Sciatic nerve (tissue), 2 donors: ENCODE measurements at places on chromosomes 2 and 18.

DNA sequence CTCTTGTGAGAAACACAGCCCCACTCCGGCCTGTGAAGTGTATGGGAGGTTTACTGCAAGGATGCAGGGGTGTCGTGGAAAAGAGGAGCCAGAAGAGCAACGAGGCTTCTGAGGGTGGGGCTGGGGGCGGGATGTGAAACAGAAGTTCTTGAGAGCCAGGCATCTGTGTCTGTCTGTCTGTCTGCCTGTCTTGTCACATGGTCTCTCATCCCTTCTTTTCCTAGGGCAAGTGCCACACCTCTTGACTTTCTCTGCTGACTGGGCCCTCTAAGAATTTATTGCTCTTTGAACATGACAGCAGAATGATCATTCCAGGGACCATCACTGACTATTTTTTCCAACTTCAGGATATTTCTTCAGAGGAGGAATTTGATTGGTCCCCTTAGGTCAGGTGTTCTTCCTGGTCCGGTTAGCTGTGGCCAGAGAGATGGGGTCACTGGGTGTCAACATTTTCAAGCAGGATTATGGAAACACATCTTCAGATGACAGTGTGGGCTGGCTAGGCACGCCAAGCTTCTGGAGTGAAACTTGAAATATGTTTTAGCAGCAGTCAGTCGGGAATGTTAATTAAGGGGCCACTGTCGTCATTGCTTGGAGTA lies 131.0 kb downstream of the FHOD3 start:
- DNase-seq = no peak

GRCh38 chr2:8886202-8886518 lies 48.7 kb upstream of the KIDINS220 start:
- no peak for DNase-seq

GRCh38 chr2:223797811-223798721 lies 39.3 kb downstream of the AP1S3 start:
- no peak for DNase-seq

- no peak for DNase-seq
Measured at GRCh38 chr2:133484784-133485183, 83.5 kb downstream of the NCKAP5 start.

GRCh38 chr2:31151501-31151900 lies 13.3 kb upstream of the GALNT14 start:
- no peak for DNase-seq

GRCh38 chr2:62099523-62100175 lies 96.3 kb upstream of the B3GNT2 start:
- no peak for DNase-seq

DNA sequence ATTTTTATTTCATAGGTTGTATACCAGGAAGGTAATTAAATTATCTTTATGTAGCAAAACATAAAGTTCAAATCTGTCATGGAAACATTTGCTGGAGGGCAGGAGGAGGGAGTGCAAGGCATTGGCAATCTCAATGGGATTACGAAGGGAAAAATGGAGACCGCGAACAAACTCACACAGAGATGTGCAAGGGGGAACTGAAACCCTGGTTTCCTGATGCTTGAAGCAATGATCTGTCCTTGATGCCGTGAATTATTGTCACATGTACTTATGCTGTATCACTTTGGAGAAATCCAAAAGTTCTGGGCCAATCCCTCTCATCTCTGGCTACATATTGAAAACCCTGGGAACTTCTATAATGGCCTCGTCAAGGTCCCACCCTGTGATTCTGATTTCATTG lies 65.0 kb upstream of the MFF start:
- DNase-seq = no peak
